ENCODE measurements at places on chromosomes 2 and 18.
A peak's percentile ranks its signal among the peaks of the same experiment; 100 is the strongest.

- no peak for DNase-seq
Observed at GRCh38 chr18:43310239-43310638, 32.9 kb upstream of the SYT4 start.

GRCh38 chr2:218186355-218186766 is 19.6 kb upstream of the CXCR1 start:
- DNase-seq = peak; percentile 67

GRCh38 chr2:173386021-173386737 is 31.5 kb downstream of the CDCA7 start:
- DNase-seq = no peak

DNA sequence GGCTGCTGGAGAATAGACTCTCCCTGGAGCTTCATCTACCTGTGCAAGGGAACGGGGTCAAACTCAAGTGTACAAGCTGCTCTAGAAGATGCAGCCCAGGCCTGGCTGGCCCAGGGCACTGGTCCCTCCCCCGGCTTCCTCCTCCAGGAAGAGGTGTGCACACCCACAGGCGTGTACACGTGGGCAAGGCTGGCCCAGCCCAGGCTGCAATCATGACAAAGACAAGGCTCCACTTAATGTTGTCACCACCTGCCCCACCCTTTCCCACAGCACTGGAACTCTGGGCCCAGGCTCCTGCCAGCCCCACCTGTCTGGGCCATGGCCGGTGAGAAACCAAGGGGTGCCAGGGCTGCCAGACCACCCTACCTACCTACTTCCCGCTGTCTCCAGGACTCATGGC is 29.6 kb upstream of the ALPP start:
- no peak for DNase-seq

DNA sequence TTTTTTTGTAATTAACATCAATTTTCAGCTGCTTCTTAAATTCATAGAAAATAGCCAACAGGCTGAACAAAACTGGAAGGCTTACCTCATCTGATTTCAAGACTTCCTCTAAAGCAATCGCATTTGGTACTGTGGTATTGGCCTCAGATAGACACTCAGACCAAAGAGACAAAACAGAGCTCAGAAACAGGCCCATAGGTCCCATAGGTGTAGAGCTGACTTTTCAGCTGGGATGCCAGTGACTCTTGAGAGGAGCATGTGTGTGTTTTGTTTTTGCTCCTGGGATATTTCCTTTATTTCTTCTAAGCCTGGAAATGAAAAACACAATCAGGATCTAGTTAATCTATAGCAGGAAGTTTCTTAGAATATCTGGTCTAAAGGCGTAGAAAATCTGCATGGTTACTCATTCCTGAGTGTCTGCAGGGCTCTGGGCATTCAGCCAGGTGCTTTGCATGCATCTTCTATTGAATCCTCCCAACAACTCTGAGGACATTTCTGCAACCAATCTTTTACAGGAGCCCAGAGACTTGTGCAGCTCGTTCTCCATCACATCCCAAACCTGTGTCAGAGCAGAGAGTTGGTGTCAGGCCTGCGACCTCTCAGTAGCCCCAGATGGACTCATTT is 190.8 kb downstream of the RTP5 start:
- DNase-seq = no peak

DNA sequence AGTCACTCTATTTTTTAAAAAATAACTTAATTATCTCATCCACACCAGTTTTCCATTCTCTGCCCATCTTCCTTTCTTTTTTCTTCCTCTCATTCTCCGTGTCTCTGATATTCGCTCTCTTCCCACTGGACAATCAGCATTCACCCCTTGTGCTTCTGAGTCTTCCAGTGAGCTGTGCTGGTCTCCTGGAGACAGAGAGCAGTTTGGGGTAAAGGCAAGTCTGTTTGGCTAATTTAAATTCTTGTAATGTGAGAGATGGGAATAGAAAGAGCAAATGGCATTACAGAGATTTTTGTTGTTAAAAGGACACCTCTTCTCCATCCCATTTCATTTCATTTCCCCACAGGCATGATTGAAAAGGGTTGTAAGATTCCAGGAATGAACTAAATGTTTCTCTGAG is 107.5 kb downstream of the DTNA start:
- no peak for DNase-seq
